Ascending aorta (tissue), 2 donors: ENCODE measurements at places on chromosomes 4 and X.

- DNase-seq: no peak
These were observed 4.5 kb downstream of the FAM47E start for GRCh38 chr4:76256032-76256431.

- DNase-seq: no peak
These were observed 937.1 kb downstream of the PDHA2 start for GRCh38 chr4:96776920-96777527.

DNA sequence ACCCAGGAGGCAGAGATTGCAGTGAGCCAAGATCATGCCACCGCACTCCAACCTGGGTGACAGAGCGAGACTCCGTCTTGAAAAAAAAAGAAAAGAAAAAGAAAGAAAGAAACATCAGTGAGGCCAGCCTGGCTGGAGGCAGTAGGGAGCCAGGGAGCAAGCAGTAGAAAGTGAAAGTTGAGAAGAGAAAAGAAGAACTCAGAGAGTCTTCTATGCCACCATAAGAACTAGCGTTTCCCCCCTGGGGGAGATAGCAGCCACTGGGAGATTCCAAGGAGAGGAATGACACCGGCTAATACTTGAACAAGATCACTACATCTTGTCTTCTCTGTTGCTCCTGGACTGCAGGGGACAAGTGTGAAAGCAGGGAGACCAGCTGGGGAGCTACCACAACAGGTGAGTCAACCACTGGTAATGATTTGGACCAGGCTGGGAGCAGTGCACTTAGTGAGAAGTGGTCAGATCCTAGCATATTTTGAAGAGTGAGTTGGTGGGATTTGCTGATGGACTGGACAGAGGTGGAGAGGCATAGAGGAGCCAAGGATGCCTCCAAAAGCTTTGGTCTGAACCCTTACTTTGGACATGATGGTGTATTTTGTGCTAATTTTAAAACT lies 33.4 kb downstream of the SLC2A9 start:
- DNase-seq: no peak

GRCh38 chr4:139762720-139763119 lies 97.1 kb downstream of the MGST2 start:
- no peak for DNase-seq

DNA sequence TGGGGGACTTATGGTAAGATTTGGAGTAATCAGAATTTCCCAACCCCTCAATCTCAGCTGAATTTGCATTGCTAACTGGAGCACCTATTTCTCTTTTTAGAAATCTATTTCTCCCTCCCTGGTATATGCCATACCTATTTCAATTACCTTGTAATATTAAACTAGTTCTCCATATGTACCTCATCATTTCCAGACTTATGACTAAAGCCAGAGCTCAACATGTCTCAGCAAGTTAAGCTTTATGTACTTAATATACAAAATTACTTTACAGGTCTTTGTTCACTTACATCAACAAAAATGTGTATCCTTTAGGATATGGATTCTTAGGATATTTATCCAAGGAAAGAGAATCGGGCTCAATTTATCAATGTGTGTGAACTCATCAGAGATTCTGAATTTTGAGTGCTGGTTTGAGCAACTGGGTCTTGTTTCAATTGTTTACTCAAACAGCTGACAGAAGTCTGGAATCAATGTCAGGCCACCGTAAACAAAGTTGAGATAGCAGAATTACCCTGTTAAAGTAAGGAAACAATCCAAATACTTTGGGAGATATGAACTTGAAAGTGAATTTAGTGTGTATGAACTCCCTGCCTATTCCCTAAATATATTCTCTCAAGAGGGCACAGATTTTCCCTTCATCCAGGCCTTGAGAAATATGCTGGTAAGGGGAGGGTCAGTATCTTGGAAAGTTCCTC lies 199.6 kb downstream of the VEGFC start:
- no peak for DNase-seq
